Dermis microvascular lymphatic vessel endothelial cell (primary cell): ENCODE measurements at places on chromosomes 3 and 15. TPM values are rescaled to one million over a fixed set of nuclear protein-coding genes. Genes with fewer than 3 reads are reported as not detected.

AHSG gene
- under 0.01 TPM in 1 of 2 replicates, not detected in the other for total RNA-seq

DNA sequence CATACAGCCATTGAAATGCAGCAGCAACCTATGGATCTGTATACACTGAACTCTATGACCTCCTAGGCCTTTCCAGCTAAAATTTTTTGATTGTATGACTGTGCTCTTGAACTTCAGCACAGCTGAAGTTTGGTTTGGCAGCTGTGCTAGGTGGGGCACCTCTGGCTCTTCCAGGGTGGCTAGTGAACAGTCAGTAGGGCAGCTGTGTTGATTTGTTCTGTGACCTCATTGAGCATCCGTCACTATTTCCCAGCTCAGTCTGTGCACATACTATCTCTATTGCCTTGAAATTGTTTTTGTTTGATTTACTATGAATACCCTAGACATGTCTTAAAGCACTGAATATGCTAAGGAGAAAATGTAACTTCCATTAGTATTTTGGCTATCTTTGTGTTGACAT lies 363.2 kb upstream of the NAALADL2 start:
- DNase-seq: no peak

DNA sequence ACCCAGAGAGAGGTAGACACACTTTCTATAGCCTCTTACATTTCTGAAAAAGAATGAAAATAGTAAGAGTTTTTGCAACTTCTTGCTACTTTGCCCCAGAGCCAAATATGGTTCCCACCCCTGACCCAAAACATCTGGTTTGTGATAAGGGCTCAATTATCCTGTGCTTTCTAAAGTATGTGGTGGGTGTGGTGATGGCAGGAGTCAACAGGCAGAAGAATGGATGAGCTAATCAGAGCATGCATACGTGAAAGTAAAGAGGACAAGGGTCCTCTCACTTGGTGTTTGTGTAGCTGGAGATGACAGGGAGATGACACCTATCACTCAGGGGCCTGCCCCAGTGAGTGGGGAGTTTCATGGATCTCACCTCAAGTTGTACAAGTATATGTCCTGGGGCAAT lies 19.1 kb downstream of the KBTBD8 start:
- DNase-seq: no peak

WWTR1 gene
- 94.6 and 213 TPM in 2 replicates for total RNA-seq

DNAH1 gene
- 1.0 and 2.8 TPM in 2 replicates for total RNA-seq

LRRIQ4 gene
- total RNA-seq: under 0.01 TPM in 1 of 2 replicates, not detected in the other

DNA sequence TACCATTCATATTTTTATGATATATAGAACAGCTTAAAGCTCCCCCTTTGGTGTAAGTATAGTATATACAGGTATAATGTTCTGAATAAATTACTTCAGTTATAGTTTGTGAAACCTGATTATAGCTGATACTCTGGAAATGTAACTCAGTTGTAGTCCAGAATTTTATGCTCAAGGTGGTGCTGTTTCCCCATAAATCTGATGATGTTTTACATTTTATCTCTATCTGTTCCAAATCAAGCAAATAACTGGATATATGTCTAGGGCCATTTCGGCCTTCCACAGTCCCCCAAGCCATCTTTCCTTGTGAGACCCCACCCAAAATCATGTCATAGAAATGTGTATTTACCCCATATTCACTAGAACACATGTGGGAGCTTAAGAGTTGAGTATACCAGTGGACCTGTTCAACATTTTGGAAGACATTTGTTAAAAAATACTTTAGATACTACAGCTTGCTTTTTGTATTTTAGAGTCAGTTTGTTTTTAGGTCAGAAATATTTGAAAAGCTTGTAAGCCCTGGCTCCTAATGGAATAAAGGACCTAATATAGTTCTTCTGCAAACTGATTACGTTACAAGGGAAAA lies 107.1 kb downstream of the ATG7 start:
- DNase-seq: peak; percentile 76

ACKR2 gene
- total RNA-seq: 3.5 and 23.5 TPM in 2 replicates

DNA sequence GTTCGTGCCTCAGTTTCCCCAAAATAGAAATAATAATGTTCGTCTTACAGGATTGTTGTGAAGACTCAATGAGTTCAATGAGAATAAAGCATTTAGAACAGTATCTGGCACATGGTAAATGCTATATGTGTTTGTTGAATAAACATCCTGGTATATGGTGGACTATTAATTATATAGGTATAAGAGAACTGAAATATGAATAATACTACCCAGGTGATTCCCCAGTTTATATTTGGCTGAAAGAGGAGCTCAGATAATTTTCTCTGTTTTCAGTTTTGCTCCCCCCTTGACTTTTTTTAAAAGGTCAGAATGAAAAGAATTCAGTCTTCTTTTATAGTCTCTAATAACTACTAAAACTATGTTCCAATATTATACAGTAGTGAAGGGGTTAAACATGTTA lies 46.9 kb downstream of the USP8 start:
- no peak for DNase-seq

DNA sequence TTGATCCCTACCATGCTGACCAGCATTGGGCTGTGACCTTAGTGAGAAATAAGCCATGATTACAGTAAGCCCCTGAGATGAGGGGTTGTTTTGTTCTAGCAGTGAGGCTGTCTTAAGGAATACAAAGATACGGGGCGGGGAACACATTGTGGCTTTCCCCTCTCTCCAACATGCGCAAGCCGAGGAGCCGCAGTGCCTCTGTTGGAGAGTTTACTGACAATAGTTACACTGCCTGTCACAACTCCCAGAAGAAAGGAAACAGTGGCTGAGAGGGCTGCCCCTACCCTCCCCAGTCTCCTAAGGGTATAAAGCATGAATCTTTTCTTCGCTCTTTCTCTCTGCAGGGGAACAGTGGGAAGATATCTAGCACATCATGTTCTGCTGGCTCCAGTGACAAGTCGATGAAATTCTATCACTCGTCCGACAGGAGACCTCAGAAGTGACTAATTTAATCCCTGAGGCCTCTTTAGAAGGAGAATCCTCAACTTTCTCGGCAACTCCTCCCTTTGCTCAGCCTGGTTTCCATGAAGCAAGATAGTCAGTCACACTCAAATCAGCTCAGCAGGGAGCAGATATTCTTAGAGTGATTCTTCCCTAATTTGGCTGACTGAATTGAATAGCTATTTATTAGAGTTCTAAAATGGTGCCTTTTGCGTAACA lies 409.0 kb upstream of the PROK2 start:
- DNase-seq: no peak

DNA sequence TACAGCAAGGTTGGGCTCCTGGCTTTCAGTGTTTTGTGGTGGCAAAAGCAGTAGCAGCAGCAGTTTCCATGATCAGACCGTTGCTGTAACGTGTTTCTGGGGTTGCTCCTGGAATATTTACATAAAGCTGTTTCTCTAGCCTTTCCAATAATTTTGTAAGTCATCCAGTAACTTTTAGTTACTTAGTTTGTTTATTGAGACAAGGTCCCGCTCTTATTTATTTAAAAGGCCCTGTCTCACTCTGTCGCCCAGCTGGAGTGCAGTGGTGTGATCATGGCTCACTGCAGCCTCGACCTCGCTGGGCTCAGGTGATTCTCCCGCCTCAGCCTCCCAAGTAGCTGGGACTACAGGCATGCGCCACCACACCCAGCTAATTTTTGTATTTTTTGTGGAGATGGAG lies 8.8 kb upstream of the MYO5A start:
- DNase-seq: no peak

DNA sequence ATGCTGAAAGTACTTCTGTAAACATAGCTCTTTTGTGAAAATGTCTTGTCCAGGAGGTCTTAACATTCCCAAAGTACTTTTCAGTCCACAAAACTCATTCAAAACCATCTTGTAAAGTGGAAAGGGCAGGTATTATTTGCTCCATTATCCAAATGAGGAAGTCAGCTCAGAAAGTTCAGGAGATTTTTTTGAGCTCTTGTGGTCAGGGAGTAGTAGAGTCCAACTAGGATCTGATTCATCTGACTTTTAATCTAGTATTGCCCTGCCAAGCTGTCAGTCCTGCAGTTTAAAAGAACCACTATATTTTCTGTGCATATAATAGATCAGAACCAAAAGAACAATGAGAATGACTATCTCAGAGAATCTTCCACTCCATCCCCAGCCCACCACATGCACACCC lies 83.5 kb downstream of the FOXB1 start:
- no peak for DNase-seq

OIP5 gene
- 3.3 and 8.3 TPM in 2 replicates for total RNA-seq

DNA sequence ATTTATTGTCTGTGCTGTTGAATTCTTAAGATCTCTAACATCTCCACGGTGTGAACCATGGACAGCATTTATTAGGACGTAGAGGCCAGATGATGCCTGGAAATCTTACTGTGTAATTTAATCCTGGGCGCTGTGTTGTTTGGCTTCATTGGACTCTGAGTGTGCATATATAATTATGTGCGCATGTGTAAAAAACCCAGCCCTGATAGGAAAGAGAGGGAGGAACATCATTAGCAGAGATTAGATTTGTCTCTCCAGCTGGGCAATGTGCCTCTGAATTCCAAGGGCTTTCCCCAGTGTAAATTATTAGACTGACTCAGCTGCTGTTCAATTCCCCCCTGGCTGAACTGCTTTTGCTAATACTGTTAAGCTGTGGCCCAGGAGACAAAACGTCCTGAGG lies 39.6 kb downstream of the MAP3K13 start:
- no peak for DNase-seq

GRCh38 chr3:137304313-137305056 lies 346.7 kb downstream of the IL20RB start:
- no peak for DNase-seq

- DNase-seq: no peak
These were observed 3.9 kb upstream of the SEMA3B start for GRCh38 chr3:50264964-50265485.

GRCh38 chr3:98558100-98558827 lies 26.5 kb downstream of the GPR15 start:
- DNase-seq: no peak

DNA sequence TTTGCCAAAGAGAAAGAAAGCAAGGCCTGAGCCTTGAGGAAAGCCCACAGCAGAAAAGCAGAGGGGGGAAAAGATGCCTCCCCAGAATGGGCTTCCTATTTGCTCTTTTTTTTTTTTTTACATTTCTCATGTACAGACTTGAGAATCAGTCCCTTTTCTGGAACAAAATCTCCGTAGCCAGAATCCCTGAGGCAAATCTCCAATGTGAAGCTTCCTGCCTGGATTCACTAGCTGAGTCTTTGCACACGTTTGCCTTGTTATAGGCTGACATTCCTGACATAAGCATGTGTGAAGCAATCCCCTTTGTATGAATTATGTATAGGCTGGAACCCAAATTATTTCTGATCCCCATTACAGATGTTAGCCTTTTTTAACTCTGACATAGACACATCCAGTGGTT lies 52.2 kb upstream of the ACTL6A start:
- no peak for DNase-seq

- DNase-seq: no peak
These were observed 48.7 kb upstream of the VEPH1 start for GRCh38 chr3:157551961-157552360.

GRCh38 chr3:184703657-184704056 lies 8.2 kb downstream of the MAGEF1 start:
- DNase-seq: no peak

KNG1 gene
- not detected in 2 replicates for total RNA-seq

DNA sequence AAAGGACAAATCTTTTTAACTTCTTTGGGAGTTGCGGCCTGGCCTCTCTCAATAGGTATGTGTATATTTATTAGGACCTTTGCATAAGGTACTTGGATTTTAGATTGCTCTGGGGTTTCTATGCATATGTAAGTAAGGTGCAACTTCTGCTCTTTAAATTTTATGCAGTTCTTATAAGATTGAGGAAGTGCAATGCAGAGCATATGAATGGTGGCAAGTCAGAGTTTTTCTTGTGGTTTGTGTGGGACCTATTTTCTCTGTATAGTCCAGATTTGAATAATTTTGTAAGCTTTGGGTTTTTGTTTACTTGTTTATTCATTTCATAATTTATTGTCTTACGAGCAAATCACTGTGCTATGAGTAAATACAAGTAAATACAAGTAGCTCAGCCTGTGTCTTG lies 101.5 kb downstream of the ATG7 start:
- no peak for DNase-seq

GRCh38 chr3:21449738-21450137 lies 301.3 kb downstream of the ZNF385D start:
- DNase-seq: no peak

DNA sequence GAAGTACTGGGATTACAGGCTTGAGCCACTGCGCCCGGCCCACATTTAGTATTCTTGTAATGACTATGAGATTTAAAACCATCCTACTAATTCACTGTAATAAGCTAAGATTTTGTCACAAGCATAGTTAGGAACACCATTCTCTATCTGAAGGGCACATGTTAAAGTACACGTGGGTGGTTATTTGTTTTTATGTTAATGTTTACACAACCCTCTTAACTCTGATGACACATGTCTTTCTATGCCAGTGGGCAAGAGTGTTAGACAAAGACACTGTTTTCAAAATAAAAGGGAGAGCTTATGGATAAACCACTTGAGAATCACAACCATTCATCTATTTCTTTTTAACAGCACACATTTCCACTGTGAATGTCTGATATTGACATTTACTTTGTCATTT lies 537.6 kb upstream of the IL12A start:
- DNase-seq: no peak

DNA sequence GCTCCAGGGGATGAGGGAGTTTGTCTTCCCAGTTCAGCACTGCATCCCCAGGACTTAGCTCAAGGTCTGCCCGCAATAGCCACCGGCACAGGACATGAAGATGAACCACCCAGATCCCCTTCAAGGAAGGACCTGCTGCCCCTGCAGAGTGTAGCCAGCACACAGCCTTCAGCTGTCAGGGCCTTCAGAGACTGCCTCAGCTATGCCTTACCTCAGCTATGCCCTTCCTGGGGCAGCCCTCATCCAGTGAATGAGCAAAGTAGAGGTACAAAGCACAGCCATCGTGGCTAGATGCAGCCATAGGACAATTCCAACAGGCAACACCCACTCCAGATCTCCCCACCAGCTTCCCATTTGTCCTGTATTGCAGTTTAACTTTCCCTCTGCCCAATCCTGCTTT lies 291.2 kb upstream of the STT3B start:
- no peak for DNase-seq

GRCh38 chr3:58429657-58430056 lies 4.0 kb downstream of the PDHB start:
- DNase-seq: no peak

GOLGA8Q gene
- 0.13 TPM in 2 replicates for total RNA-seq

GRCh38 chr3:24272875-24273274 lies 221.8 kb downstream of the THRB start:
- DNase-seq: no peak

DNA sequence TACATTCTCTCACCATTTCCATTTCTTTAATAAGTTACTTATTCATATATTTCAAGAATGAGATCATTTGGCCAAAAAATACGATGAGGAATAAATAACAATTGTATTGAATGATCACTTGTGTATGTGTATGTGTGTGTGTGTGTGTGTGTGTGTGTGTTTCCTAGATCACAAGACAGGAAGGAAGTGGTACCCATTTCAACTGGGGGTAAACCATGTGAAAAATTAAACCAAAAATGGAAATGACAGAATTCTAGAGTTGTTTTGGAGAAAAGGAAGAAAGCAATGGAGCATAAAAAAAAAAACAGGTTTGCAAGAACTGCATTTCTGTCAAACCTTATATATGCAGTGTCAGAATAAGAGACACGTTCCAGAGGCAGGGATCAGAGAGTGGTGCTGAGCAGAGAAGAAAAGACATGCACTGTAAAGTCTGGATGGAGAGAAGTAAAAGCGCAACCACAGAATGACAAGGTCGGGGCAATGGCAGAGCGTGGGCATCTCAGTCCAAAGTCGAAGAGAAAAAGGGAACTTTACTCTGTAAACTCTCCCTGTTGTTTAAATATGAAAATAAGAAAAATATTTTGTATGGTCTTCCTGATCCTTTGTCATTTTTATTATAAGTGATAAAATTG lies 75.5 kb downstream of the PEX5L start:
- no peak for DNase-seq

GNAT1 gene
- total RNA-seq: under 0.01 TPM in 1 of 2 replicates, not detected in the other

GRCh38 chr3:140573011-140573410 lies 104.9 kb upstream of the TRIM42 start:
- DNase-seq: no peak
